ENCODE measurements at places on chromosomes 13 and 19.

DNA sequence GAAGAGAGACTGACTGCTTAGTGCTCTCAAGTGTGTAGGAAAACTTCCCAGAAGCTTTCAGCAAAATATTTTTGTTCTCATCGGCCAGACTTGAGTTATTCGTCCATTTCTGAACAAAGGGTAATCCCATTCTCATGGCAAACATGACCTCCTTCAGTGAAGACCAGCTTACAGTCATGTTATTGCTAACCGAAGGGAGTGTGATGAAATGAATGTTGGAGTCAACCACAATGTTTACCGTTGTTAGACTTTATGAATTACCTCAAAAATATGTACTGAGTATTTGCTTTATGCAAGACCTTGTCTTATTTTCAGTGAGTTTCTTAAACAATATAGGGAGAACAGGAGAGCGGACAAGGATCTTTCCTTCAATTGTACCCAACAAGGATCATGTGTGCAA, 228.6 kb downstream of the LMO7 start:
- no peak for DNase-seq

DNA sequence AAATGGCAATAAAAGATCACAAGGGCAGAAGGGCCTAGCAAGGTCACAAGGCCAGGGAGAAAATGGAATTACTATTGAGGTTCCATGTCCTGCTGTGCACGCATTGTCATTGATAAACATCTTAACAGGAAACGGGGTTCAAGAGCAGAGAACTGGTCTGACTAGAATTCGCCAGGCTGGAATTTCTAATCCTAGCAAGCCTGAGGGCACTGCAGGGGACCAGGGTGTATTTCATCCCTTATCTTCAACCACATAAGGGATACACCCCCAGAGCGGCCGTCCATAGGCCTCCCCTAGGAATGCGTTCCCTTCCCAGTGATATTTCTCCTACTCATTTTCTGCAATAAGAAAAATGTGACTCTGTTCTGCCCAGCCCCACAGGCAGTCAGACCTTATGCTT, 19.5 kb downstream of the ERICH4 start:
- DNase-seq, result no peak

DNA sequence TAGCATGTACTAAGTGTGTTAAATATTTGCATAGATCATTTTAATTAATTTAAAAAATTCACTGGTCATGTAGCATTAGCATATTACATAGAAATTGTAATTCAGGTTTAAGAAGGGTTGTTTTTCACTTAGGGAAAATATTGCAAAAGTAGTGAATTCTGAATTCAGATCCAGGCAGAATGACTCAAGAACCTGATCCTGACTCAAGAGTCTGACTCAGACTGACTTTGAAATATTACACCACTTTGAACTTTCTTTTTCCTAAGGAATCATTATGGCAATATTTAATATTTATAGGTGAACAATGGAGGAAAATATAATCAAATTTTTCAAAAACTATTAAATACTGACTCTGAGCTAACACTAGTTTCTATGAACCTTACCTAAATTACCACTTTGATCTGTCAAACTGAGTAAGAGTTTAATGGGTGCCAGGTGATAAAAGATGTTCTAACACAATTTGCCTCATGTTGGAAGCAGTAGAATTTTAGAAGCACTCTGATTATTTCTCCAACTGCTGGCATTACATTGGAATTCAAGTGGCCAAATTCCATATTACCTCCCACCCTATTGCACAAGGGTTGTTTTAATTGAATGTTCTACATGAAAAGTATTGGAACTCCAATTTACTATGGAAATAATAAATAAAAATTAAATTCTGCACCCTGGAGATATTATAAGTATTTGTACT, 261.6 kb downstream of the SLITRK1 start:
- no peak for DNase-seq

- no peak for DNase-seq
These were observed 465.8 kb downstream of the OLFM4 start for GRCh38 chr13:53494406-53494805.

DNA sequence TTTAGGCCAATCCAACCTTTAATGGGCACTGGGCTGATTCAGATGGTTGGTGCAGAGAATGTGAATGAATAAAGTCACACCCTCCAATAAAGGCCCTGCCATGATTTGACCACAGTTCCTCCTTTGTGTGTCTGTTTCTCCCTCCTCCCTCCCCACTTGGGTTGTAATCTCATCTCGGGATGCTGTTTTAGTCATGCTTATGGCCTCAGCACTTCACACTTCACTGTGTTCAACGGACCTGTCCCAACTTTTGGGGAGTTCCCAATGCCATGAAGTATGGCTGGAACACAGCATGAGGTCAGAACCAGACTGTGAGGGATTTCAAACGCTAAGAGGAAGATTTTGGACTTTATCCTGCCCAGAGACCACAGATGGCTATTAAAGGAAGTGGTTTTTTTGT, 5.6 kb upstream of the RAB8A start:
- no peak for DNase-seq

DNA sequence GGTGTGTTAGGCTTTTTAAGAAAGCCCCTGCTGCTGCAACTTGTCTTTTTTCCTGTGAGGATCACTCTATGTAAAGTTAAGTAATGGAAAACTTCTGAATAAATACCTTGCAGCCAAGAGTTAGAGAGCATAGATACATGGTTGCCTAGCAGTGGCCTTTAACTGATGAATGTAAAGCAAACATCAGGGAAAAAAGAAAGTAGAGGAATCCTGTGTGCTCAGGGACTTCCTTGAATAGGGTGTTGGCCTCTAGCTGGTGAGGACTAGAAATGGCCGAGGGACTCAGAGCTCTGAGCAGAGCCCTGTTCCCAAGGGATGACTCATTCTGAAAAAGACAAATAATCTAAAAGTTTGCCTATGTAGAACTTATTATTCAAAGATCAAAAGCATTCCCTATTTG, 135.7 kb downstream of the MIPEP start:
- no peak for DNase-seq

- DNase-seq, result no peak
These were observed 11.1 kb downstream of the ZNF417 start for GRCh38 chr19:57905258-57905657.

DNA sequence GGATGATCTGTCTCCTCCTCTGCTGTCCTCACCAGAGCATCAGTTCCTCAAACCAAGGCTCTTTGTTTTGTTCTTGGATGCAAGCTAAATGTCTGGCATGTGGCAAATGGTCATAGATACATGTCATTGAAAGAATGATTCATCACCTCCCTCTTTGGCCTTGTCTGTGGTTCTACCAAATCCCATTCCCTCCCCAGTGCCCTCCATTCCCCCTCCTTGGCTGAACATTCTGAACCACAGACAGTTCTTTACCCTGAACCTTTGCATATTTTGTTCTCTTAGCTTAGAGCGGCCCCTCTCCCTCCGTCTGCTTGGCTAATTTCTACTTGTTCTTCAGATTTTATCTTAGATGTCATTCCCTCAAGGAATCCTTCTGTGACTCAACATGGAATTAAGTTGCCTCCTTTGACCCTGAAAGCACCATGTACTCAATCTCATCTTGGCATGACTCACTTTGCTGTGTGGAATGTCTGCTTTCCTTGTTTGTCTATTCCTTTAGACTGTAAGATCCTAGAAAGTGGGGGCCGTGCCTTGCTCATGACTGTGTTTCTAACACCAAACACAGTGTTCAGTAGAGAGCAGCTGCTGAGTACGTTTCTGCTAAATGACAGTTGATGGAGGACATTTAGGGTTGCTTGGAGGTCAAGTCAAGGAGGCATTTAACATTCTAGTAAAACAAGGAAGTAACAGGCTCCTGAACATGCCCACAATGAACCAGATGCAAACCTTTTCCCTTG, 8.1 kb downstream of the ALOX5AP start:
- no peak for DNase-seq

DNA sequence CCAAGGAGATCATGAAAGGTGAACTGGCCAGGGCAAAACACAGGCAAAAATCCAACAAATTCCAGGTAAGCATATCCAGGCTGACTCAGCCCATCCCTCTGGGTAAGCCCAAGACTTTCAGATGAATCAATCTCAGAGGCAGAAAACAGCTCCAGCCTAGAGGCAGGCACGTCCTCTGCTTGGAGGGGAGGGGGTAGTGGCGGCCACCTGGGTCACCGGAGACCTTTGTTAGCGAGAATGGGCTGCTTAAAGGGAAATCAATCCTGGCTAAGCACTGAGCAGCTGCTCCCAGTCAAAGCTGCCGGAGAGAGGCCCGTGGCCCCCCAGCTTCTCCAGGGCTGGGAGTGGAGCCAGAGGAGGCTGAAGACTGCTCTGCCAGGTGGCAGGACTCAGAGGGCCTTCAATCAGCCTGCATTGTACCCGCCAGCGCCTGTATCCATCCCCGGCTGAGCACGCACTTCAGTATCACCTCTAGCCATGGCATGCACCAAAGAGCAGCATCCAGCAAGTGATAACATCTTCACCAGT, 48.2 kb downstream of the PIN1 start:
- DNase-seq, result no peak

- no peak for DNase-seq
These were observed 194.1 kb downstream of the TDRD3 start for GRCh38 chr13:60590800-60591747.

DNA sequence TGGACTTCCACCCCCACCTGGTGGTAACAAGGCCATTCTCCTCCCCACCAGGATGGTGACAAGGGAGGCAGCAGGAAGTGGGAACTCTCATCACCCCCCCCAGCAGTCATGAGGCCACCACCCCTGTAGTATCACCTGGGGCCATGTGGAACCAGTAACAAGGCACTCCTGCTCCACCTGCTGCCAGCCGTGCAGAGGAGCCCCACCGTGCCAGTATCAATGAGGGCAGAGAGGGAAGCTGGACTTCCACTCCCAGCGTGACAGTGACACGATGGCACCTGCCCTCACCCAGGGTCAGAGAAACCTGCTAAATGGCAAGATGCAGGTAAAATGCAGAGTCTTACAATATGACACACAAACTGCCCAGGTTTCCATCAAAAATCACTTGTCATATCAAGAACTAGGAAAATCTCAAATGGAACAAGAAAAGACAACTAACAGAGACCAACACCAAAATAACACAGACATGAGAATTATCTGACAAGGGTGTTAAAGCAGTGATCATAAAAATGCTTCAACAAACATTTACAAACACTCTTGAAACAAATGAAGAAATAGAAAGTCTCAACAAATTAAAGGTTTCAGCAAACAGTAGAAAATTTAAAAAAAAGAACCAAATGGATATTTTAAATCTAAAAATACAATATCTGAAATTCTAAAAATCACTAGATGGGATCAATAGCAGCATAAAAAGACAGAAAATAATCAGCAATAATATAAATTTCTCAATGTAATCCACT, 9.1 kb upstream of the SPACA7 start:
- no peak for DNase-seq

- DNase-seq, result no peak
These were observed 1627.0 kb upstream of the PCDH20 start for GRCh38 chr13:63042686-63043085.

DNA sequence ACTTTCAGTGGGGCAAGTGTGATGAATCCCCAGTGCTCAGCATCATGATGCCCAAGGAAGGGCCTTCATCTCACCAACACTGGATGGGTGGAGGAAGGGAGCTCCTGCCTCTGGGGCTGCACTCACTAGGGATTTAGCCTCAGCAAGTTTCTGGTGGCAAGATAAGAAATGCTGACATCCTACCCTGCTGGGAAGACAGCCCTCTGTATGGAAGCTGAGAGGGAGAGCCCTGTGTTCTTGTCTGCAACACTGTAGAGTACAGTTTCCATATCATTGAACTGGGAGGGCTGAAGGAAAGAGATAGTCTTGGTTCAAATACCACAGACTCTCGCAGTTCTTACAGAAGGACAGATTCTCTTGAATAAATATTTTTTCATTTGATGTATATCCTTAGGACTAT, 7.3 kb upstream of the ZNF460 start:
- DNase-seq, result no peak

- DNase-seq, result no peak
These were observed 30.2 kb downstream of the EFNB2 start for GRCh38 chr13:106505295-106505694.

- DNase-seq, result no peak
These were observed 444.4 kb upstream of the ZNF507 start for GRCh38 chr19:31900991-31901390.

- DNase-seq, result no peak
These were observed 325.9 kb downstream of the KLF12 start for GRCh38 chr13:73808318-73808717.

GRCh38 chr19:4368128-4368820, 24.9 kb downstream of the MPND start:
- DNase-seq, result peak; percentile 28

- no peak for DNase-seq
These were observed 2.5 kb downstream of the SF3A2 start for GRCh38 chr19:2239173-2239572.

DNA sequence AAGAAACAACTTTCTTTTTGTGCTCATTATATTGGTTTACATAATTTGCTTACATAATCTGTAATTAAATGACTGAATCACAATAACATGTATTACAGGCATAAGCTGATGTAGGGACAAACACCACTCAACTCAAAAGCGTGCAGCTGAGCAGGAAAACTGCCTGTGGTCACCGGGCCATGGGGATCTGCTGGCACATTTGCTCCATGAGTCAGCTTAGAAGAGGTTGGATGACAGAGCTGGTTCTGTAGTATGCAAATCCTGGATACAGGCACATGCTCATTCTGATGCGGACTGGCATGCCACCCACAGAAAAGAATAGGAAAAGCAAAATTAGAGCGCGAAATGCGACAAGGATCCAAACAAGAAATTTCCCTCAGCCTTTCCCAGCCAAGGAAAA, 128.6 kb downstream of the USP12 start:
- no peak for DNase-seq

DNA sequence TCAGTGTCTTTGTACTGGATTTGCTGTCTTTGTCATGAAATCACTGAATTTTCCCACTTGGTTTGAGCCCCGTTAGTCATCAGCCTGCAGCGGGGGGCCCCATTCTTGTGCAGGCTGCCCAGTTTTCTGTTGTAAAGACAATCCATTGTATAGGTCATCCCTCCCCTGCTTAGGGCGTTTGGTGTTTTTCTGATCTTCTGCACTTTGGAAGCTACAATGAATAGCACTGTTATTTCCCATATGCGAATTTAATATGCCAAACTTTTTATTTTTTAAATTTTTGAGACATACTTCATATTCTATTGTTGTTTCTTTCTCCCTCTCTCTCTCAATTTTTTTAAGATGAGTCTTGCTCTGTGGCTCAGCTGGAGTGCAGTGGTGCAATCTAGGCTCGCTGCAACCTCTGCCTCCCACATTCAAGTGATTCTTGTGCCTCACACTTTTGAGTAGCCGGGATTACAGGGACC, 9.0 kb downstream of the SLC27A1 start:
- DNase-seq, result no peak

GRCh38 chr19:32313569-32314265, 31.7 kb upstream of the ZNF507 start:
- DNase-seq, result no peak

GRCh38 chr13:112510002-112510780, 77.8 kb downstream of the TUBGCP3 start:
- DNase-seq, result peak; percentile 23

Measured in germinal center (tissue), 1 donor.